Stimulated activated CD8-positive, alpha-beta memory T cell treated with anti-CD3 and anti-CD28 coated beads, Interleukin-7, amount 100 ng/mL, for 1 hour (primary cell): ENCODE measurements at places on chromosomes 5 and 9.

DNA sequence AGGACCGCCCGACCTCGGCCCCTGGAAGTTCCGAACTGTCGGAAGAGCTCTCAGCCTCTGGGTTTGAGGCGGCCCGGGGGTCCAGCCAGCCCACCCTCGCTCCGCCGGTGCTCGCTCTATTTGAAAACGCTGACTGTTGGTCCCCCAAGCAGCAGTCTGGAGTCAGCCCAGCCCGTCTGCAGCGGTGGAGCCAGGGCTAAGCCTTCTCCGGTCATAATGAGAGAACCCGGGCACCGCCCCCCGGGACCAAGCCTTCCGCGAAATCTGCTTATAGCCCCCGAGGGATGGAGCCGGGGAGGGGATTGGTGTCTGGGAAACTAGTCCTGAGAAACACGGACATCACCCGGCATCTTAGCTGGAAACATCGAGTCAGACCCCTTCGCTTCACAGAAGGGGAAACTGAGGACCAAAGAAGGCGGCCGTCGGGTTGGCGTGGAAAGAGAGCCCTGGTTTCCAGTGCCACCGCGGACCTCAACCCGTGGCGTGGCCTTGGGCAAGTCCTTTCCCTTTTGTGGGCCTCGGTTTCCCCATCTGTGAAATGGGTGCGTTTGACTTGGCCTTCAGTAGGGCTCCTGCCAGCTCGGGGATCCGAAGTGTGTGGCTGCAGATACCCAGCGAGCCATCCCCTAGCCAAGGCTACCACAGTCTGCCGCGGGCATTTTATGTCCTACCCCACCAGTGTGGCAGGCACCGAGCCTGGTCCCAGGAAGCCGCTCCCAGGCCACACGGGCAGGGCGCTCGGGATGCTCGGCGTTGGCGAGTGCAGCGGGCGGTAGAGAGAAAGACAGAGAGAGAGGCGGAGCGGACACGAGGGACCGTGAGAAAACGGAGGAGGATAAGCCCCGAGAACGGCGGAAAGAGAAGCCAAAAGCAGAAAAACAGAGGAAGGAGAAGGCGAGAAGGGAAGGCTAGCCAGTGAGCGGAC is 857 bp downstream of the ADAM19 start:
- no peak for DNase-seq

GRCh38 chr5:16417398-16418074 is 48.1 kb downstream of the ZNF622 start:
- DNase-seq: no peak

- no peak for DNase-seq
Observed at GRCh38 chr5:180553530-180553929, 37.8 kb downstream of the SCGB3A1 start.

DNA sequence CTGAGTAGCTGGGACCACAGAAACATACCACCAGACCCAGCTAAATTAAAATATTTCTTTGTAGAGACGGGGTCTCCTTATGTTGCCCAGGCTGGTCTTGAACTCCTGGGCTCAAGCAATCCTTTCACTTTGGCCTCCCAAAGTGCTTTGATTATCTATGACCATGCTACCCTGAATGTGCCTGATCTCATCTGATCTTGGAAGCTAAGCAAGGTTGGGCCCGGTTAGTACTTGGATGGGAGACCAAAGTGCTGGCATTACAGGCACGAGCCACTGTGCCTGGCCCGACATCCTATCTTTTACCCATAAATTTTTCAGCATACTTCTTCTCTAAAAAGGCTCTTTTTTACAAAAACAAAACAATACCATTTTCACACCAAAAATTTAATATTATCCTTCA is 137.0 kb upstream of the LRRTM2 start:
- DNase-seq: no peak

DNA sequence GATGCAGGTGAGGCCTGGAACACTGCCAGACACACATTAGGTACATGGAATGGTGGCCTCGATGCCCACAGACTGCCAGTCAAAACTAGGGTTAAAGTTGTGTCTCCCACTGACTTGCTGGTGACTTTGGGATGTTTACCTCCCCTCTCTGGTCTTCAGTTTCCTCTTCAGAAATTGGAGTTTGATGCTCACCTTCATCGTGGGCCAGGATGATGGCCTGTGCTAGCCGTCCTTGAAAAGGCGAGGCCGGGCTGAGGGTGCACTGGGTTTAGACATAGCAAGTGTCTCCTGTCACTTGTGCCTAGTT is 49.0 kb upstream of the FOXE1 start:
- DNase-seq: no peak

DNA sequence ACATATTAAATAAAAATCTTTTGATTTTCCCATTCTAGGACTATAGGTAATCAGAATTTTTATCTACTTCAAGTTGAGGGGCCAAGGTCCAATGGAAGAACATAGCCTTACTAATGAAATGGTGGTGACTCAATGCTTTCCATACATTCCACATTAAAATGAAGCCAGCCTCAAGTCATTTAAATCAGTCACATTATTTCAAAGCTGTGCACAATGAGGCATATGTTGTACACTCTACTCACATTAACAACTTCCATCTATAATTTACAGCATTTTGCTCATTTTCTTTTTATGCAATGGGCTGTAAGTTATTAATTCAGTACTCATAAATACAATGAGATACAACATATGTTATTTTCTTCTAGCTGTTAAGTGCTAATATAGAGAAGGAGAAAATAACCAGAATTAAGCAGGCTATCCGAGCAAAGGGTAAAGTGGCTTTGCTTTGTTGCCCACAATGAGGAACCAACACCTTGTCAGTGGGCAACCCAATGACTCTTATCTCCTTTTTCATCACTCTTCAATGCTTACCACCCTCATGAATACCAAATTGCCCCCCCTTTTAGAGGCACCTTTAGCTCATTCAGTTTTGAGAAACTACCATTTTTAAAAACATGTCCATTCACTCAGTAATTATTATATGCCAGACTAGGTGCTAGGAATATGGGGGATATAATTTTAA is 52.4 kb downstream of the TTLL11 start:
- DNase-seq: no peak
